Progenitor cell of endocrine pancreas (in vitro differentiated cells): ENCODE measurements at places on chromosomes 1 and 21. TPM values are rescaled to one million over a fixed set of nuclear protein-coding genes. Genes with fewer than 3 reads are reported as not detected.

DNA sequence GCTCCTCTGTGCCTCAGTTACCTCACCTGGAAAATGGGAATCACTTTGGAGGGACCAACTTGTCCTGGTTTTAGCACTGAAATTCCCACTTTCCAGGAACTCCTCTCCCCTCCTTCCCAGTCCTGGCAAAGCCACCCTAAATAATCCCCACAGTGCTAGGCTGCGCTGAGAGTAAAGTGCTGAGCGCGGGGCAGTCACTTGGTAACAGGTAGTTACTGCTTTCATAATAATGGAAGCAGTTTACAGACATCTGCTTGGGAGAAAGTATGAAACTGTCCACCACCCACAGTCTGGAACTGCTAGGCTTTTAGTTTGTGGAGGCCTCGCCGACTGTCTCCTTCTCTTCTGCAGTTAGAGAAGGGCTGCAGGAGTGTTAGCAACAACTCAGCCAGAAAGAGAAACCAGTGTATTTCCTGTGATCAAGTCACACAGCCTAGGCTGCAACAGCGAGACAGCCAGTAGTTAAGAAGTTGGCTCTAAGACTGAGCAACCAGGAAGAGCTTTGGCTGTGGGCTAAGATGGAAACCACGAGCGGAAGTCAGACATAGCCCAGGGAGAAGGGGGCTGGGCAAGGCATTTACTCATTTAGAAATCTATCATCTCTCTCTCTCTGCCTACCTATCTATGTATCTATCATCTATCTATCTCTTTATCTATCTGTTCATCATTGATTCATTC lies 30.8 kb upstream of the ABCG1 start:
- no peak for DNase-seq

DNA sequence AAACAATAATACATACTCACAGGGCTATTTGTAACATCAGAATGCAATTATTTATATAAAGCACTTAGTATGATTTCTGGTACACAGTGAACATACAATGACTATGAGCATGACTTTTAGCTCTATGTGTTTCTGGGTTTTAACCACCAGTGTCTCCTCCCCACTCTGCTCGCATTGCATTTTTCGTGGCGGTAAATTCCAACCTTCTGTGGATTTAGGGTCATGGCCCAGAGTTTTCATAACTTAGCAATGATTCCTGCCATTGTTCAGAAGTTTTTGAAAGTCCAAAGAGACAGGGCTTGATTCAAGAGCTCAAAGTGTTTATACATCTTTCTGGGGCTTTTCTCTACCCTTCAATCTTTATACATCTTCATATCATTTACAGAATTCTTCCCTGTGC lies 191.3 kb downstream of the BACH1 start:
- no peak for DNase-seq

DNA sequence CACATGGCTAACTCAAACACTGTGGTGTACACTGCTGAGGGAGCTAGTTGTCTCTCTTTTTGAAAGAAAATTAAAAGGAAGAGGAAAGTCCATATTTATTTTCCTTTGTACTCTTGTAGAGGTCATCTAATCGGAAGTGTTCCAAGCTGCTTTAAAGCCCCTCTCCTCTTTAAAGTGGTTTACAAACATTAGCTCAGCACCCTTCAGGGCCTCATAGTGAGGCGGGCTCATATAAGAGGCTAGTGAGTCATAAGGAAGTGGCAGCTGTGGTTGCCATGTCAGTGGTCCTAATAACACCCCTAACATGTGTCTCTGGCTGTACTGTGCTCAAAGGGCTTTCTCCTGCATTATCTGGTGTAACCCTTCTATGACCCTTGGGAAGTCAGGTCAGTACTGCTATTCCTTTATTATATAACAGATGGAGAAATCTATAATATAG lies 104.4 kb upstream of the SERBP1 start:
- DNase-seq = no peak

DNA sequence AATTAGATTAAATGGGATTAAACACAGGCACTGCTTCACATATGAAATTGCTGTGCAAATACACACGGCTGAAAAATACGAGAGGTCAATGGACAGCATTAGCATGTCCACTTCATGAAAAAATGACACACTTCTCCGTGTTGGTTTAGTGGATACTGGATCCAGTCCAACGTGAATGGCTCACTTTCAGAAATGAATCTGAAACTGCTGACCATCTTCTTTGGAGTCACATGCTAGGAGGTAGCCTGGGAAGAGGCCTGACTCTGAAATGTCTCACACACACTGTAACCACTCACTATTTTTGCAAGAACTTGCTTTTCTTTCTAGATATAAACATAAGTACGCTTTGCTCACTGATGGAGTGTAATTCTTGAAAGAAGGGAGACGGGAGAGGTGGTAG lies 127.3 kb downstream of the HLCS start:
- DNase-seq = no peak

GRCh38 chr1:64327119-64327518 lies 123.7 kb downstream of the UBE2U start:
- no peak for DNase-seq

- no peak for DNase-seq
Measured at GRCh38 chr1:221089273-221089672, 210.0 kb downstream of the HLX start.

GRCh38 chr1:101316256-101316655 lies 79.4 kb downstream of the S1PR1 start:
- DNase-seq = no peak

- DNase-seq = no peak
Measured at GRCh38 chr1:160577671-160578070, 1.6 kb downstream of the CD84 start.

GRCh38 chr1:156502894-156503697 lies 2.5 kb upstream of the MEF2D start:
- DNase-seq = no peak

- no peak for DNase-seq
Measured at GRCh38 chr1:117313555-117313954, 53.7 kb upstream of the MAN1A2 start.

GRCh38 chr1:3349161-3349967 lies 105.1 kb upstream of the ARHGEF16 start:
- no peak for DNase-seq

- DNase-seq = no peak
Measured at GRCh38 chr1:156193208-156193487, 756 bp upstream of the SLC25A44 start.

- no peak for DNase-seq
Measured at GRCh38 chr1:204337036-204337429, 22.7 kb downstream of the PLEKHA6 start.

DNA sequence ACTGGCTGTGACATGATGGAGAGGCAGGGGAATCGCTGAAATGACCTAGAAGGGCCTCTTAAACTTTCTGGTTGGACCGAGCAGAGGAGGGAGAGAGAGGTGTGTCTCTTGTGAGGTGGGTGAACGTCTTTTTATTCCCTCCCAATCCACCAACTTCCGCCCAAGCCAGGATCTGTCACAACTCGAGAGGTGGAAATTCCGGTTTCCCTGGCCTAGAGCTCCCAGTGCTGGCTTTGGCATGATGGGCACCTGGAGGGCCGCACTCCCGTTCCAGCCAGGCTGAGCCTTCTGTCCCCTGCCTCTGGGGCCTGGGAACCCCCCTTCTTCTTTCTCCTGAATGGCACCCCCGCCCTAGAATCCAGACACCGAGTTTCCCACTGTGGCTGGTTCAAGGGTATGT lies at the start of gene SEMA4A:
TSS of gene SEMA4A (plus strand) at position 224 of the 400 bp plus-strand sequence. CDS start 994 bp downstream, outside the sequence.
- DNase-seq = no peak

Gene SLC9C2
- total RNA-seq = not detected in 2 replicates

Gene LAMC2
- total RNA-seq = 4.5 and 5.8 TPM in 2 replicates

Gene LCK
- 0.77 and 1.2 TPM in 2 replicates for total RNA-seq

Gene DPT
- total RNA-seq = not detected in 2 replicates

Gene CD5L
- total RNA-seq = not detected in 2 replicates

Gene ANGPTL1
- 0.22 TPM in 1 of 2 replicates, not detected in the other for total RNA-seq
